ENCODE measurements at places on chromosomes 6 and 20.

DNA sequence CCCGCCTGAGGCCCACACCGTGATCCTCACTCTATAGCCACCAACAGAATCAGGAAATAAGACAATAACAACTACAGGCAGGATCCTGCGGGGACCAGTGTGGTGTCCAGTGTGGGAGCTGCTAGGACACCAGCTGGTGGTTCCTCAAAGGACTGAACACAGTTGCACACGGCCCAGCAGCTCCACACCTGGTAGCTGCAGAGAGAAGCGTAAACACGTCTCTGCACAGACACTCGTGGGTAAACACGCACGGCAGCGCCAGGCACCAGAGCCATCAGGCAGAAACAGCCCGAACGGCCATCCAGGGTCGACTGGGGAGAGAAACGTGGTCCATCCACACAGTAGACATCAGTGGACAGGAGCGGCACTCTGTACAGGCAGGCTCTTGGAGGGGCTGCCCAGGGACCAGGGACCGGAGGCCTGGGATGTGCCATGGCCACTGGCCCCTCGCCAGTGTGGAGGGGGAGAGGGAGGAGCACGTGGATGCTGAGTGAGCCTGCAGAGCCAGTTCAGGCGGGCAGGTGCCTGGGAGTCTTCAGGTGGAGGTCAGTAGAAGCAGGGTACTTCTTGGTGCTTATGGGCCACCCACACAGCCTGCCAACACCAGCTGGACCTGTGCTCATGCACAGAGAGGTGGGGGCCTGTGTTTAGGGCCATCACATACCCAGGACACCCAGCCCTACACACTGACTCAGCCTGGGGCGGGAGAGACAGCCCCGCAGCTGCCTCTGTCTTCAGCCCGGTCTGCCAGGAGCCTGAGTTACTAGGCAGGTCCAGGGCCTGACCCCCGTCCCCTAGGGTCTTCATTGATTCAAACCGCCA, 7.4 kb upstream of the LAMA5 start:
- DNase-seq = no peak

- DNase-seq = no peak
Measured at GRCh38 chr6:70110126-70111022, 192.5 kb downstream of the COL9A1 start.

GRCh38 chr6:97820400-97820799, 537.4 kb upstream of the MMS22L start:
- no peak for DNase-seq

- DNase-seq = no peak
Measured at GRCh38 chr20:59101961-59102360, 59.4 kb upstream of the PRELID3B start.

- no peak for DNase-seq
Measured at GRCh38 chr6:4665489-4666417, 110.5 kb upstream of the CDYL start.
